ENCODE measurements at places on chromosomes 6 and 20.

DNA sequence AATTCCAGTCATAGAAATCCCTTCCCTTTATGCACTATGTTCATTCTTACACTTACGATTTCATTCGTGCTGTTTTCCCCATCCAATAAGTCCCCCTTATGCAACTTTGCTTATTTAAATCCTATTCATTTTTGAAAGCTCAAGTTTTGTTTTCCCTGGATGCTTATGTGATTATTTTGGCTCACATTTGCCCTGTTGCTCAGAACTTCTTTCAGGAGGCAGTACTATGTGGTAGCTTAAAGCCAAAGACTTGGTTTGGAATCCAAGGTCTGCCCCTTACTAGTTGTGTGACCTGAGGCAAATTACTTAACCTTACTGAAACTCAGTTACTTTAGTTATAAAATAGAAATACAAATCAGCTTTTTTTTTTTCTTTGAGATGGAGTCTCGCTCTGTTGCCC, 59.6 kb downstream of the MOXD1 start:
- DNase-seq, result no peak

- no peak for DNase-seq
These were observed 16.4 kb downstream of the TRMT6 start for GRCh38 chr20:5933802-5934436.

DNA sequence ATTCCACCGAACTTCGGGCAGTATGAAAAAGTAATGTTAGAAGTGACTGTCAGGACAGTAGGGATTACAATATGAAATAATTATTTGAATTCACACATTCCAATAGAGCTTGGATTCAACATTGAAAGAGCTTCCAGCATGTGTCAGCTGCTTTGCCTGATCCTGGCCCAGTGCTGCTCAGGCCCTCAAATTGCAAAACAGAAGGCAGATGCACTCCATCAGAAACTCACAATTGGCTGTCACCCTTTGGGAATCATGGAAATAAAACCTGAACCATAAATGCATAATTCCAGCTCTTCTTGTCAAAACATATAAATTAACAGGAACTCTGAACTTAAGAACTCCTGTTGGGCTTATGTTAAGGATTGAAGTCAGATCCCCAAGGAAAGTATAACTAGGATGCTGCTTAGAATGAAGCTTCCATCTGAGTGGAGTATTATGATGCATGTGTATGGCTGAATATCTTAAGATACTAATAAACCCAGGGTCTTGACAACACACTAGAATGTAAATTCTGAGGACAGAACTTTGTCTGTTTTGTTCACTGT, 1.8 kb upstream of the NDUFAF4 start:
- DNase-seq, result no peak

GRCh38 chr6:169725125-169726048, 1.1 kb upstream of the PHF10 start:
- no peak for DNase-seq

DNA sequence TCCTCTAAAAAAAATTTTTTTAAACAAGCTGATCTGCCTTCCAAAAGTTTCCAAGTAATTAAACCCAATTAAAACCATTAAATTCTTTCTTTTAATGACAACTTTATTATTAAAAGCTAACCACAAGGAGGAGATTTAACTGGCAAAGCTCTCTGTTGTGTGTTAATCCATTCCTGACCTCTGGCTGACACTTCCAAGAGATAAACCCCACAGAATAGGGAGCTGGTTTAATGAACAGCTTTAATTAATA, 230.8 kb downstream of the EYA2 start:
- no peak for DNase-seq

DNA sequence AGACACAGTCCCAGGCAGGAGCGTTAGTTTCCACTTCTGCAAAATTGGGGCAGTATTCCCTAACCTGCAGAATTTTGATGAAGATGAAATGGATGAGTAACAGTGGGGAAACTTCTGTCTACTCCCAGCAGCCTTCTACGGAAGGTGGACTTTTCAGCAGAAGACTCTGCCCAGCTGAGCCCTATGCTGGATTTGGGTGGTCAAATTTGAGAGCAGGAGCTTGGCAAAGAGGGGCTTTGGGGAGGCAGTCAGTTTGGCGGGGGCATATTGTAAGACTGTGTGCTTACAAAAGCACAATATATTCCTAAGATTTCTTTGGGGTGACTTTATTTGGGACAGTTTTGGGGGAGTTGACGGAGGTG, 5.4 kb upstream of the SDCBP2 start:
- no peak for DNase-seq

DNA sequence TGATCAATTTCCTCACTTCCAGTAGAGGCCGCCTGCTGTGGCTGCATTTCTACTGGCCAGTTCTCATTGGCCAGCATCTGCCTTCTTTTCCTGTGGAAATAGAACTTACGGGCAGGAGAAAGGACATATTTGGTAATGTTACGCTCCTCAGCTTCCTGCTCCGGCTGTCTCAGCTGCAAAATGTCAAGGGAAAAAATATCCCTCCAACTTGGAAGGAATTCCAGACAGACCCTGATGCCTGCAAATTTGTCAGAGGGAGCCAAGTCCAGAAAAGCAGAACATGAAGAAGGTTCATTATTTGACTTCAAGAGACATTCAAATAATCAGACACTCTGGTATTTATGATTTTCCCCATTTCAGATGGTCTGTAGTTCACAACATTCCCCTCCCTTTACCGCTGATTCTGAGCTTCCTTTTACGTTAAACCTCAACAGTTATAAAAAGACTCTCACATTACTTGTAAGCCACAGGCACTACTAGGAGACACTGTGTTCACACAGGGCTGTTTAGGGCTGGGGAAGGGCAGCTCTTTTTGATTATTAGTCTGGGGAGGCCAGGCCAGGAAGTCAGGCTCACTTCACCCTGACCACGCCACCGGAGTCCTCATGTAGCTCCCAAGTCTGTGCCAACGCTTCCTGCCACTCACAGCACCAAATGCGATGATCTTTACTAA, 179.6 kb upstream of the CCN2 start:
- DNase-seq, result no peak

- no peak for DNase-seq
These were observed 467.3 kb downstream of the PREX1 start for GRCh38 chr20:48360342-48360975.

DNA sequence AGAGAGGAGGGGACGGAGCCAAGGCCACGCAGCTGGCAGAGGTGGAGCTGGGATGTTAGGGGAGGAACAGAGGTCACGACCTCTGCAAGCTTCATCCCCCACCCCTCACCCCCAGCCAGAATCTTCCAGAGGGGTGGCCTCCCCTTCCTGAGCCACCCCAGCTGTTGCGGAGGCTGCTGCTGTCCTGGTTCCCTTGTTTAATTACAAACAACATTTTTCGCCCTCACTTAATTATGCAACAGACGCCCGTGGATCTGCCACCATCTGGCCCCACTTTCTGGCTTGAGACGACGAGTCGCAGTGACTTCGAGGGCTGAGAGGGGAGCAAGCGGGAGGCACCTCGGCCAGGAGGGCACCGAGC, 153.7 kb upstream of the PTPN1 start:
- no peak for DNase-seq

- DNase-seq, result no peak
These were observed 112.3 kb downstream of the MAN1A1 start for GRCh38 chr6:119237177-119237715.

GRCh38 chr6:154268486-154268885, 88.1 kb downstream of the IPCEF1 start:
- no peak for DNase-seq

GRCh38 chr6:54014440-54014839, 96.8 kb upstream of the MLIP start:
- no peak for DNase-seq

DNA sequence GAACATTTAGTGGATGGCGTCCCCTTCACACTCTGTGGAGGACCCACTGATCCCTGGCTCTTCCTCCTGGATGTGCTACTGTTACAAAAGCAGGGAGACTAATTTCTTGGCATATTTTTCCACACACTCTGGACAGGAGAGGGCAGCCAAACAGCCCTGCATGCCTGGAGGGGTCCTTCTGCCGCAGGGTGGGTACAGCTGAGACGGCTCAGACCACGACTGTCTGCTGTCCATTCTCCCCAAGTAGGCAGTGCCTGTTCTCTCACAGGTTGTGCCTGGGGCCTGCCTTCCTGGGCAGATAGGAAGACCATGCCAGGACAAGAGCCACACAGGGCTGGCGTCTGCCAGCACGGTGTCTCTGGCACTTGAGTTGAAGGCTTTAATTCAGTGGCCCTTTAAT, 260.1 kb downstream of the FOXC1 start:
- no peak for DNase-seq

GRCh38 chr6:27865850-27866356, 46.3 kb downstream of the OR2B2 start:
- no peak for DNase-seq

All from SIG-M5 (cell line).